ENCODE measurements at places on chromosomes 3 and 15.
A peak's percentile ranks its signal among the peaks of the same experiment; 100 is the strongest.

- no peak for DNase-seq
Observed at GRCh38 chr3:164748626-164749025, 329.7 kb downstream of the SI start.

- no peak for DNase-seq
Observed at GRCh38 chr15:31005660-31006059, 14.2 kb upstream of the MTMR10 start.

DNA sequence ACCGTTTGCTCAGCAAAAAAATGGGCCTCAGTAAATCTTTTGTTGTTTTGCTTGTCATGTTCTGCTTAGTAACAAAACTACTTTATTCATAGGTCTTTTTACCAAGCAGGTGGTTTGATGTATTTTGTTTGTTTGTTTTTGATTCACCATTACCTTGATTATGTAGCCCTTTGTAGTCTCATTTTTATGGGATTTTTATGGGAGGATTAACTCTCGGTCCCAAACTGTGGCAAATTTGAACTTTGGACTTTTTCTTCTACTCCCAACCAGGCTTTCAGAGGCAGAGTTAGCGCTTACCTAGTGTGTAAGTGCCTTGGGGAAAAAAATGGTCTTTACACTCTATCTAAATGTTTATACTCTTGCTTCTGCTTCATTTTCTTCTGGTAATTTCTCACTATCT is 276.7 kb upstream of the POU1F1 start:
- no peak for DNase-seq

DNA sequence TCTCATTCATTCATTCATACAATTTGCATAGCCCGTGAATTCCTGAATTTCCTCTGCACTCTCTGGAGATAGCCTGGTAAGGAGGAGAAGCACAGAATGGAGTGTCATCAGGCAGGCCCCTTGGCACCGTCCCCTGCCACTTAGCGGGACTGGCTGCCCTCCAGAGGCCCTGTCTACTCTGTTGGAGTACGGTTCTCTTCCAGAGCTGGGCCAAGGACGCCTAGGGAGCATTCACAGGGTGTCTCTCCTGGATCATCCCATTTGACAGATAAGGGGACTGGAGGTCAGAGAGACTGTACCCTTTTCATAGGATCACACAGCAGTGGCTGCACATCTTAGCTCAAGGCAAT is 48.0 kb downstream of the PTH1R start:
- no peak for DNase-seq

DNA sequence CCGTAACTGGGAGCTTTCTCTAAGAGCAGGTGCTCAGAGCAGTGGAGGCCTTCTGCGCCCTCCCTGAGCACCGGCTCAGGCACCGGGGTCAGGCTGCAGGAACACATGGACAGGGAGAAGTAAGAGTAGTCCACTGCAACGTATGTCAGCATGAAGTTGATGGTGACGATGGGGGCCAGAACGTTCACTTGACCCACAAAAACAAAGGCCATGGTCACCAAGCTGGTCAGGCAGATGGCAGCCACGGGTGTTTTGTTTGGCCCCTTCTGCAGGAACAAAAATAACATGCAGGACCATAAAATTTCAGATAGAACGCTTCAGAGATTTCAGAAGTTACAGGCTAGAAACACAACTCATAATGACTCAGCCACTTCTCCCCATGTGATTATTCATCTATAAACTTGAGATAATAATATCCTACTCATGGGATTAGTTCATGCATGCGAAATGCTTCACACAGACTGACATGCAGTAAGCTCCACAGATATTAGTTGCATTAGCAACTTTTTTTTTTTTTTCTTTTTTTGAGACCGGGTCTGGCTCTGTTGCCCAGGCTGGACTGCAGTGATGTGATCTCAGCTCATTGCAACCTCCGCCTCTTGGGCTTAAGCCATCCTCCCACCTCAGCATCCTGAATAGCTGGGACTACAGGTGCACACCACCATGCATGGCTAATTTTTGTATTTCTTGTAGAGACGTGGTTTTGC is 52.2 kb upstream of the HEG1 start:
- DNase-seq: peak; percentile 90
